ENCODE measurements at places on chromosomes 2 and 18.

DNA sequence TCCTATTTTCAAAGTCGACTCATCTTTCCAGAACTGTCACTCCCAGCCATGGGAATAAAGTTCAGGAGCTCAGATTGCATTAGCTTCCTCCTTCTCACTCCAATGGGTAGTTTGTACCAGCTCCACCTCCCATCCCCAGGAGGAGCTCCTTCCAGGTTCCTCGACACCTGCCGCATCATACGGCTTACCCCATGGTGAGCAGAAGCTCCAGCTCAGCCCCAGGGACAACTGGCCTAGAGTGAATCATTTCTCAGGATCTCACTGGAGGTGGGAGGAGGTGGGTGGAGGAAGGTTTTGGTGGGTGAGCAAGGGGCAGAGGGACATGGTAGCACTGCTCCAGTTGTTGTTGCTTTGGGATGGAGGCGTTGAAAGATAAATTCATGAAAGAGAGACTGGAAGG lies 196.3 kb upstream of the PKDCC start:
- no peak for DNase-seq

GRCh38 chr2:218081695-218082094 lies 12.6 kb downstream of the RUFY4 start:
- no peak for DNase-seq

DNA sequence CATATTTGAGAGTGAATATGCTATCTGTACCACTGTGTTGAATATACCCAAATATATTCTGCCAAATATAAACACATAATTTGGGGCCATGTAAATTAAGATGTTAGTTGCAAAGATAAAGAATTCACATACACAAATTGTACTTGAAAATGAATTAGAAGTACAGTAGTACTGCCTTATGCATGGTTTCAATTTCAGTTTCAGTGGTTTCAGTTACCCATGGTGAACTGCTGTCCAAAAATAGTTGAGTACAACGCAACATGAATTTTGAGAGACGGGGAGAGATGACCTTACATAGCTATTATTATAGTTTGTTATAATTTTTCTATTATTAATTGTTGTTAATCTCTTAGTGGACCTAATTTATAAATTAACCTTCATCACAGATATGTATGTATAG lies 1313.0 kb upstream of the FAM98A start:
- no peak for DNase-seq

- no peak for DNase-seq
Observed at GRCh38 chr2:173821451-173821850, 143.7 kb downstream of the SP3 start.

- no peak for DNase-seq
Observed at GRCh38 chr2:196482119-196483065, 157.1 kb upstream of the CCDC150 start.

Measured in stimulated activated naive CD4-positive, alpha-beta T cell treated with Interleukin-2 at 50 U/mL for 16 hours (primary cell).